ENCODE measurements at places on chromosomes 11 and 22. TPM values are rescaled to one million over a fixed set of nuclear protein-coding genes. Genes with fewer than 3 reads are reported as not detected.

GRCh38 chr11:108933630-108934029 is 268.8 kb downstream of the DDX10 start:
- DNase-seq: peak; percentile 66

The ADAMTS15 gene
- total RNA-seq: 6.9 TPM

DNA sequence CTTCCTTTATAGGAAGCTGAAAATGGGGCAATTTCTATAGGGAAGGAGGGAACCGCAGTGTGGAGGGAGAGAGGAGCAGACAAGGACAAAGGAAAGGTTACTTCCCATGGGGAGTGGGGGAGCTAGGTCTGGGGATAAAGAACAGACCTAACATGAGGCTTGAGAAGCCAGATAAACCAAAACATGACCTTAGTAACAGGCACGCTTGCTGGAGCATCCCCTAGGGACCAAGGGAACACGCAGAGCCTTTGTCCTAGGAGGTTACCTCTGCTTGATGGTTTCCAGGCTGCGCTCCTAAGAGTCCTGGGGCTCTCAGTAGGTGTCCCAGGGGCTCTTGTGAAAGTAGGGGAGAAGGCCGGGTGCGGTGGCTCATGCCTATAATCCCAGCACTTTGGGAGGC is 271.4 kb upstream of the NCAM1 start:
- DNase-seq: no peak

DNA sequence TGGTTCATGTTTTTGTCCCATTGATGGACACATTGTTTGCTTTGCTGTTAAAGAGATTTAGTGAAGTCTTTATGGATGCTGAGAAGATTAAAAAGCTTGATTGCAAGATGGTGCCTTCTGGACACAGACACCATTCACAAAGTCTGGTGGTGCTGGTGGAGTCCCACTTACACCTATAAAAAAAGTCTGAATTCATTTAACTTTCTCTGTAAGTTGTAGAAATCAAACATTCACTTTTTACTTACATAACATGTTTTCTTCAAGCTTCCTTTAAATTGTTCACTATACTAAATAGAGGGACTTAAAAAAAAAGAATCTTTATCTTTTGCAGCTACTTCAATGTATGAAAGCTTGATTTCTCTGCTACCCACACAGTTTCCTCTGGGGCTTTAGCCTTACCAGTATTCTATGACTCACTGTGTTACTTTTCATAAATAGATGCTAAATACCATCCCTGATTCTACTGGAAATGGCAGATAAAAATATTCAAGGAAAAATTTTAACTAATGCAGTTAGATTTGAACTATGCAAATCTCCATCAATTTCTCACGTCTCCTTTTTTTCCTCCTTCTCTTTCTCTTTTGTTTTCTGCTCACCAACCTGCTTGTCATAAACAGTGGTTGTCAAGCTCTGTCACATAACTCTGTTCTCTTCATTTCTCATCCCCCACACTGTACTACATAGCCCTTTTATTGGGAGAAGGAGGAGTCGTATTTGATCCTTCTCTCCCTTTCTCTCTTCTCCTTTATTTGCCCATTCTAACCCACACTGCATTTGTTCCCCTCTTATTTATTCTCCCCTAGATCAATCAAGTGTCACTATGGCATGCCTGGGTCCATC is 89.7 kb downstream of the FAM76B start:
- DNase-seq: no peak

DNA sequence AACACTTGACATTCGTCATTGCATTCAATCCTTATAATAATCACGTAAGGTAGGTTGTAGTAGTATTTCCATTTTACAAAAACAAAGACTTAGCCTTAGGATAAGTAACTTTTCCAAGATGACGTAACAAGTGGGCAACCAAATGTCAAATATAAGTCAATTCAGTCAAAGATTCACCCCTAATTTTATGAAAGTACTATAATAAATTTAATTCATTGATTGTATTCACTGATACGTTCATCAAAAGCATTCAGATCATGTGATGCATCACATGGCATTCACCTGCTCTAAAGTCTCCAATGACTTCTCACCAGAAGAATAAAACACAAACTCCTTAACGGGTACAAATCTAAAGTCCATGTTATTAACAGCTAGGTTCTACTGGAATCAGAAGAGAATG is 2.1 kb downstream of the KIF18A start:
- DNase-seq: no peak

The OR8A1 gene
- not detected for total RNA-seq

All from M059J (cell line).